Esophagus squamous epithelium (tissue), 5 donors: ENCODE measurements at places on chromosomes 5 and 9.

DNA sequence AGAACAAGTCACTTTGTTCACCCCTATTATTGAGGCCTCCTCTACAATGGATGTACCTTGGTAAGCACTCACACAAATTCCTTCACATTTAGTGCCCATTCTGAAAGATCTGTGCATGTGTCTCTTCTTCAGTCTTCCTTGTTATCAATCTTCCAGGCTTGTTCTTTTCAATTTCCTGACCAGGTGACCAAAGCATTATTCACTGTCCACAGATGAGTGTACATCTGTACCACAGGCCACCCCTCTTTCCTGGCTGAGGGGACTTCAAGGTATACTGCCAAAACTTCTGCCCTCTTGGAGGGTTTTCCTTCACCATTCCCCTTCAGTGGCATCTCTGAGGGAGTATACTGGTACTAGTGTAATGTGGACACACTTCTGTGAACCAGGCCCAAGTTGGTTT is 25.5 kb upstream of the STOM start:
- H3K36me3 ChIP-seq = no peaks in the 10 kb centered on the region
- no peak overlapping the region for H3K4me3 ChIP-seq
- H3K27me3 ChIP-seq = no peaks in the 10 kb centered on the region
- H3K4me1 ChIP-seq = peaks cover 41% of the 10 kb centered on the region

DNA sequence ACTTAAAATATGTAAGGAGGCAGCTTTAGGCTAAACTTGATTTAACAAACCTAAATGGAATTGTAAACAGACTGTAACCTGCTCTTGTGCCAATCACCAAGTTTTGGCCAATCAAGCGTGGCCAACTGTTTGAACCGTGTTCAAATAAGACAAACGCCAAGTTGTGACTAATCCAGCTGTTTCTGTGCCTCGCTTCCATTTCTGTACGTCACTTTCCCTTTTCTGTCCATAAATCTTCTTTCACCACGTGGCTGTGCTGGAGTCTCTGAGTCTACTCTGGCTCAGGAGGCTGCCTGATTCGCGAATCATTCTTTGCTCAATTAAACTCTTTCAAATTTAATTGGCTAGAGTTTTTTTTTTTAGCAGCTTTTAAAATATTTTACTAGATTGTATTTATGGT is 71.3 kb downstream of the LIX1 start:
- no peak for DNase-seq
- H3K27ac ChIP-seq = no peak overlapping the region
- no peak overlapping the region for H3K4me3 ChIP-seq
- H3K27me3 ChIP-seq = no peaks in the 10 kb centered on the region
- H3K36me3 ChIP-seq = no peaks in the 10 kb centered on the region

DNA sequence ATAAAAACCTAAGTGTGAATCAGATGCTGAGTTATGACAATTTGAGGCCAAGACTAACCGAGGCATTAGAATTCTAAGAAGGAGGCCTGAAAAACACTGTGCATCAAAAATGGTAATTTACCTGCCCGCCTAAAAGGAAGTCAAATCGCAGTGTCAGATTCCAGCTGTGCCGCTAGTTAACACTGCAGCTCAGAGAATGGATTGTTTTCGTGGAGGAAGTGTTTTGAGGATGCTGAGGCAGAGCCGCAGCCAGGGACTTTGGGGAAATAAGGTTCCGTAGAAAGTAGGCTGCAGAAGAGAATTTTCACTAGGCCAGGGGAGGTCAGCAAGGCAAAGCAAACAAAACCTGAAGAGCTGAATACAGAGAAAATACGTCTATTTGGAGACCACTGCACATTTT is 226.4 kb upstream of the ISL1 start:
- H3K27ac ChIP-seq = no peak overlapping the region
- no peaks in the 10 kb centered on the region for H3K36me3 ChIP-seq
- no peak overlapping the region for H3K4me3 ChIP-seq
- H3K27me3 ChIP-seq = no peaks in the 10 kb centered on the region

DNA sequence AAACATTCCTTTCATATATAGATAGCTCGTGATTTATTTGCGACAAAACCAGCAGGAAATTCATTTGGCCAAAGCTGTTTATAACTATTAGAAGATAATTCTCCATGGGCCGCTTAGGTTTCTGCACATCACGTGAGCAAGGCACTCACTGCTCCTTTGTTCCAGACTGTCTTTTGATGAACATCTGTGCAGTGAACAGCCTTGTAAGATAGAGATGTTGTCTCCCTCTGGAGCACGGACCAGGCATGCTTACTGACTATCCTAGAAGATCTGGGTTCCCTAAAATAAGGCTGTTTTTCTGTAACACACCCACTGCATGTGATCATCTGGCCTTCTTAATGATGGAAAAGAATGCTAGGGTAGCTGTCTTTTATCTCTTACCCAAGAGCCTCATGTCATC is 30.9 kb downstream of the YIPF5 start:
- H3K36me3 ChIP-seq = no peaks in the 10 kb centered on the region
- DNase-seq = no peak
- H3K4me1 ChIP-seq = no peaks in the 10 kb centered on the region
- no peaks in the 10 kb centered on the region for H3K27me3 ChIP-seq

- H3K4me1 ChIP-seq = no peaks in the 10 kb centered on the region
- no peak for DNase-seq
- H3K27me3 ChIP-seq = no peaks in the 10 kb centered on the region
- H3K27ac ChIP-seq = no peak overlapping the region
- no peaks in the 10 kb centered on the region for H3K36me3 ChIP-seq
Measured at GRCh38 chr5:158747816-158748432, 351.8 kb downstream of the EBF1 start.

- peaks cover 88% of the 10 kb centered on the region for H3K27me3 ChIP-seq
- peaks cover 7% of the 10 kb centered on the region for H3K4me1 ChIP-seq
- no peaks in the 10 kb centered on the region for H3K36me3 ChIP-seq
- peak within 1 kb of the TSS; percentile 54 for H3K4me3 ChIP-seq
- H3K27ac ChIP-seq = no peak within 1 kb of the TSS
- DNase-seq = no peak
Measured at GRCh38 chr9:98708933-98709911, at the start of gene GABBR2. GABBR2 (minus strand) TSS chr9:98708935; CDS start chr9:98708737, 198 bp downstream.

DNA sequence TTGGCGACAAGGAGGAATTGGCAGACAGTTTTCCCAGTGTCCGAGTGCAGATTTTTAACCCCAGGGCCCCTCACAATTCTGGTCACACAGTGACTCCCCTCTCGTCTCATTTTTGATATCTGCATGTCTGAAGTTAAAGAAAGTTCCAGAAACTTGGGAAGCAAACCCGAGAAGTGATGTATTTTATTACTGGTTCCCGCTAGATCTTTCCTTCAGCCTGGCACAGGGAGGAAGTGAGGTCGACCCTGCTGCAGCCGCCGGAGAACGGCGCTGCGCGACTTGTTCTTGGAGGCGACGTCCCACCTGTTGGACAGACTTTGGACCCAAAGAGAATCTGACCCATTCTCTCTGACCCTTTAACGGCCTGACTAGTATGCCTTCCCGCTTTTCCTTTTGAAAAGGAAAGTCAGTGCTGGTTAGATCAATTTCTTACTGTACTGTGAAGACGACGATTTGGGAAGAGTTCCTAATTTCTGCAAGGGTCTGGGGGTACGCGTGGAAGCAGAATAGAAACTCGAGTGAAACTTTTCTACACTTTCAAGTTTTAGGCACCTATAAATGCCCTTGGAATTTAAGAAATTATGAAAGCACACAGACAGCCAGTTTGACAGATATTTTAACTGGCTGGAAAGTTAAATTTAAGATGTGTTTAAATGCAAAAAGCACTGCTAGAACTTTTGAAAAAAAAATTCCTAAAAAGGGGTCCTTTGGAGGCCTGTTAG is 744 bp downstream of the OTULIN start:
- no peak for DNase-seq
- H3K4me1 ChIP-seq = peaks cover 88% of the 10 kb centered on the region
- no peaks in the 10 kb centered on the region for H3K36me3 ChIP-seq
- peak overlapping the region; percentile 98 for H3K27ac ChIP-seq
- peak overlapping the region; percentile 93 for H3K4me3 ChIP-seq
- no peaks in the 10 kb centered on the region for H3K27me3 ChIP-seq

DNA sequence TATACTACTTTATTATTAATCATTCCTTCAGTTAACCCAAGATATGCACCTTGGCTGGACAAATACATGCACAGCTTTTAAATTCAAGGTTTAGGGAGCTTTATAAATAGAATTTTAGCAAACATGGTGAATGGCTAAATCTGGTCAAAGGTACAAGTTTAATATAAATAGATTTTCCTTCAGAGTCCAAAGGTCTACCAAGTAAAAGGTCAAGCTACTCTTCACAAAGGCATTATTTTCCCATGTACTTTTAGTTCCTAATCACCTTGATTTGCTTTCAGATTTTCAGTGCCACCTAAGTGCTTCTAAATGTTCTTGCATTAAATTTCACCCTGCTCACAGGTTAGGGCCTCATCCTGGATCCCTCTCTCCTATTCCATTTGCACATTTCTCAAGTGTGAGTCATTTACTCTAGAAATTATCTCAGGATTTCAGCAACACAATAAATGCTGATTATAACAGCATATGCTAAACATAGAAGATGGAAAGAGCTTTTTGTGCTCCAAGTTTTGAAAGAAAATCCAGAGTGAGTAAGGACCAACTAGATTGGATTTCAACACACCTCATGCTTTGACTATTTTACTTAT is 459.4 kb upstream of the ITGA1 start:
- no peak overlapping the region for H3K4me3 ChIP-seq
- H3K27ac ChIP-seq = no peak overlapping the region
- no peaks in the 10 kb centered on the region for H3K4me1 ChIP-seq
- no peak for DNase-seq
- no peaks in the 10 kb centered on the region for H3K36me3 ChIP-seq

DNA sequence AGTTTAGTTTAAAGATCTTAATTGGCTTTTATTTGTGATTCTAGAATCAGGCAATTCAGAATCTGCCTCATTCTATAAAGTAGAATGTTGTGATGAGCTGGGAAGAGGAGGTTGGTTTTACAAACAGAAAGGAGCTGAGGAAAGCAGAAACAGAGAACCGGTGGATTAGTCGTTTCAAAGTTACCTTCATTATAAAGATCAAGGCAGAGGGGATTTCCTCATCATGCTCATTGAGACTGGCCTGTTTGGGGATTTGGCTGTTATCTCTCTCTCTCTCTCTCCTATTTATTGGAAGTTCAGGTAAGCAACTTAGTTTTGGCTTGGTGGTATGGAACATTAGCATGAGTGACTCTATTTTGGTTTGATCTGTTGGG is 134.0 kb downstream of the GCNT1 start:
- DNase-seq = no peak
- no peaks in the 10 kb centered on the region for H3K36me3 ChIP-seq
- peaks cover 11% of the 10 kb centered on the region for H3K4me1 ChIP-seq

- H3K36me3 ChIP-seq = no peaks in the 10 kb centered on the region
- no peaks in the 10 kb centered on the region for H3K27me3 ChIP-seq
- DNase-seq = no peak
- H3K4me1 ChIP-seq = no peaks in the 10 kb centered on the region
- no peak overlapping the region for H3K4me3 ChIP-seq
Measured at GRCh38 chr5:167208911-167209310, 1082.5 kb upstream of the WWC1 start.

DNA sequence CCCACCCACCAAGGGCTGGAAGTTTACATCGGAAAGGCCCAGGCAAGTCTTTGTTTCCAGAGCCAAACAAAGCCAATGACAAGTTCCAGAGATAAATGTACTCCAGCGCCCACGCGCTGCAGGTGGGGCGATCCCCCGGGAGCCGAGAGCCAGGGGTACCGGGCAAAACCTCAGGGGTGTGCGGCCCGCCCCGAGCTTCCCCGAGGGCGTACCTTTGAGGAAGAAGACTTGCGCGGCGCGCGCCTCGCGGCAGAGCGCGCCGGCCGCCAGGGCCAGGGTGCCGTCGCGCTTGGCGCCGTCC is 671 bp downstream of the DUSP1 start:
- peak overlapping the region; percentile 100 for H3K27ac ChIP-seq
- H3K4me3 ChIP-seq = peak overlapping the region; percentile 77
- H3K27me3 ChIP-seq = no peaks in the 10 kb centered on the region
- no peak for DNase-seq

DNA sequence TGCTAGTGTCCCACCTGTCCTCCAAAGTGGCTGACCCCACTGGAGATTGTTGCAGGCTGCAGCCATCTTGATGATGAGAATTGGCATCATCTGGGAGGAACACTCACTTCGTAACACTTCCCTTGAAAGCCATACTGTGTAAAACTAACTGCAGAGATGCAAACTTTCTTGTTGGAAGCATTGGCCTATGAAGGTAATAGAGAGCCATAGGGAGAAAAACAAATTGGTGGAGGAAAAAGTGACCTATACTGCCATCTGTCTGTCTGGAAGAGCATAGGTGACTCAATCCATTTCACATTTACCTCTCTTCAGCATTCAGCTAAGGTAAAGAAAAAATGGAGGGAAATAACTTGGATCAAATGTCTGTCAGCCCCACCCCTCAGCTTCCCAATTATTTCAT is 473.4 kb downstream of the NTRK2 start:
- no peaks in the 10 kb centered on the region for H3K27me3 ChIP-seq
- no peak overlapping the region for H3K4me3 ChIP-seq
- H3K4me1 ChIP-seq = no peaks in the 10 kb centered on the region

DNA sequence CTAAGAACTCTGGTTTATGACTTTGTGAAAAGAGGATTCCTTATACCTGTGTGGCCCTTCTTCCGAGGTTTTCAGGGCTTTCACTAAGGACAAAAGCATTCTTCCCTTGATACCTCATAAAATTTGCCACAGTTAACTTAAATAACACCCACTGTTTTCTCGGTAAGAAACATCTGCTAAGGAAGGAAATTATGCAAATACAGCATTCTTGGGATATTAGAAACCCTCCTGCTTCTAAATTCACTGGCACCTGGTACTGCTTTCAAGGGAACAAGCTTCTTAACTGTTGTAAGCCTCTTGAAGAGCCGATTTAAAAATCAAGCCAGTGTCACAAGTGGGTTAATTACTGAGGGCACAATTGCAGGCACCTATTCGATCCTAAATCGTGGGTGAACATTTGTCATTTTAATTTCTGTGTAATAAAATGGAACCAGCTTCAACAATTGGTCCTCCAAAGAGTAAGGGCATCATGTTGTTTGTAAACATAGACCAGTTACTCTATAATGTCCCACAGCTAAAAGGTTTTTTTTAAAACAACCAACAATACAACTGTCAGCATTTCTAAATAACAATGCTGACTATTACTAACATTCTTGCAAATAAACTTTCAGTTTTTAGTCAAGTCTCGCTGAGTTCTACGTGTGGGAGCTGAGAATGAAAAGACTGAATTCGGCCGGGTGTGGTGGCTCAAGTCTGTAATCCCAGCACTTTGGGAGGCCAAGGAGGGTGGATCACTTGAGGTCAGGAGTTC is 26.6 kb downstream of the AK3 start:
- no peaks in the 10 kb centered on the region for H3K27me3 ChIP-seq
- no peaks in the 10 kb centered on the region for H3K4me1 ChIP-seq
- H3K4me3 ChIP-seq = no peak overlapping the region
- DNase-seq = no peak
- no peak overlapping the region for H3K27ac ChIP-seq

GRCh38 chr5:153483482-153483881 is 7.0 kb upstream of the GRIA1 start:
- no peaks in the 10 kb centered on the region for H3K27me3 ChIP-seq
- H3K4me1 ChIP-seq = no peaks in the 10 kb centered on the region
- no peak overlapping the region for H3K4me3 ChIP-seq
- no peak for DNase-seq
